Activated CD4-positive, alpha-beta T cell treated with anti-CD3 and anti-CD28 coated beads for 24 hours (primary cell): ENCODE measurements at places on chromosomes 1 and 21.

- DNase-seq, result no peak
Observed at GRCh38 chr1:218339267-218339831, 5.8 kb upstream of the TGFB2 start.

DNA sequence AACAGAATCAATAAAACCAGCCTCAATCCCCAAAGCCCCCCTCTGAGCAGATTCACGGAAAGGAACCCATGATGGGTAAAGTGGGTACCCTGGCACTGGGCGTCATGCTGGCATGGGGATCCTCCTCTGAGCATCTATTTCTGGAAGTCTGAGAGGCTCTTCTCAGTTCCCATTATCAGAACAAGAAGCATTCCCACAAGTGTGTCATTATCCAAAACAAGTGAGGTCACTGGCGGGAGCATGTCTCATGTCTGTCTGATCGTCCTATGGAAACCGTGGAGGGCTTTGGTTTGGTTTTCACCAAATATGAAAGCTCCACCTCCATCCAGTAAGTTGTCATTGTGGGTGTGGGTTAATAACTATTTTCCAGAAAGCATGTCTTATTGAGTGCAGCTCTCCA, 70.7 kb downstream of the PGM1 start:
- no peak for DNase-seq

DNA sequence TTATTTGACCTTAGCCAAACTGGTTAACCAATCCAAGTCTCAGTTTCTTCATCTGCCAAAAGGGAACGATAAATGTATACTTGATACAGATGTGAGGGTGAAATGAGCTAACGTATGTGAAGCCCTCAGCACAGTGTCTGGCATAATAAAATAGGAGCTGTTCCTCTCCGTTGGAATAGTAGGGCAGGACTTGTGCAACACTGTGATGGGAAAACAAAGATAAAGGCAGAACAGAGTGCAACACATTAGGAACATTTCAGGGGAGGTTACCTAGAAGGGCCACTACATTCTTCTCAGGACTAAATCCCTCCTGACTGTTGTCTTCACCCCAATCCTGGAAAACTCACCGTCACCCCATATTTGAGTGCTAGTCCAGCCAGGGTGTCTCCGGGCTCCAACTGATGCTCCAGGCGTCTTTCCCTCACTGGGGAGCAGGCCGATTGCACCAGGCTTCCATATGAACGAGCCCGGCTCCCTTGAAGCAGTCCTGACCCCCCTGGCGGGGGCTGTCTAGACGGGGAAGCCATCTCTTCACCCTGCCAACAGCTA, 896 bp downstream of the LYSMD1 start:
- no peak for DNase-seq

- DNase-seq, result no peak
Observed at GRCh38 chr1:63784083-63784482, 10.3 kb downstream of the ROR1 start.

GRCh38 chr1:52707927-52708655, 9.9 kb upstream of the COA7 start:
- no peak for DNase-seq

DNA sequence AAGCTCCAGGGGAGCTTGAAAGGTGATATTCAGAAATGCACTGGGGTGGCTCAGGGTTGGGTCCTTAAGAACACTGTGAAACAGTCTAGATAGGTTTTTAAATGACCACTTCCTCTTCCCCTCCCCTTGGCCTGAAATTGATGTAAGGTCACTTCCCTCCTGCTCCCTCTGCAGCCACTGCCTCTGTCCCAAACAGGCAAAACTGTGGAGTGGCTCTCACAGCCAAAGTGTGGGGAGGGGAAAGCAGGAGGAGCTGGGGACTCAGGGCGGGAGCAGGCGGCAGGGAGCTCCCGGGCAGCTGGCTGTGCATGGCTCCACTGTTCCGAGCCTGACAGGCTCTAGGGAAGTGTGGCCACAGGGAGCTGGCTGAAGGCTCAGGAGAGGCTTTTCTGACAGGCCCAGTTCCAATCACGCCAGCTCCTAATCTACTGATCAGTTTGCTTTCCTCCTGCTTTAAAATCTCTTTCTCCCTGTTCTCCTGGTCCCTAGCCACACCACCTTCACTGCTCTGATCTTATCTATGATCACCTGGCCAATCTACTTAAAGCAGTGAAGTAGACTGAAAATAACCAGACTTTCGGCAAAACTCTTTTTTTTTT, 5.1 kb upstream of the CSRP1 start:
- DNase-seq, result no peak
